ENCODE measurements at places on chromosomes 1 and 21. TPM values are rescaled to one million over a fixed set of nuclear protein-coding genes. Genes with fewer than 3 reads are reported as not detected.

CRNN gene
- total RNA-seq, result 5.8 TPM

MX2 gene
- 14.6 TPM for total RNA-seq

RNF223 gene
- total RNA-seq, result 1.1 TPM

WNT2B gene
- 4.8 TPM for total RNA-seq

MYOM3 gene
- 0.31 TPM for total RNA-seq

MTARC2 gene
- 13.0 TPM for total RNA-seq

- ATAC-seq, result no peak
Observed at GRCh38 chr1:194755241-194755994, 1569.0 kb upstream of the B3GALT2 start.

DNA sequence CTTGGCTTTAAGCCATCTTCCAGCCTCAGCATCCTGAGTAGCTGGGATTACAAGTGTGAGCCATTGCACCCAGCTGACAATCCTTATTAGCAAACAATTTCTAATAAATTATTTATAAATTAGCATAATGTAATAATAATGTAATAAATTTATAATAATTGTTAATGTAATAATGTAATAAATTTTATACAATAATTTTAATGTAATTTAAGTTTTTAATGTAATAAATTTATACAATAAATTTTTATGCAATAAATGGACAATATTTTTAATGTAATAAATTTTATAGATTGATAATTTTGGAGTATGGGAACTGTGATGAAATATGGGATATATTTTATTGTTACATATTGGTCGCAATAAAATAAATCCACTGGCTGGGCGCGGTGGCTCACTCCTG is 1457.5 kb downstream of the KCNT2 start:
- no peak for ATAC-seq

DNA sequence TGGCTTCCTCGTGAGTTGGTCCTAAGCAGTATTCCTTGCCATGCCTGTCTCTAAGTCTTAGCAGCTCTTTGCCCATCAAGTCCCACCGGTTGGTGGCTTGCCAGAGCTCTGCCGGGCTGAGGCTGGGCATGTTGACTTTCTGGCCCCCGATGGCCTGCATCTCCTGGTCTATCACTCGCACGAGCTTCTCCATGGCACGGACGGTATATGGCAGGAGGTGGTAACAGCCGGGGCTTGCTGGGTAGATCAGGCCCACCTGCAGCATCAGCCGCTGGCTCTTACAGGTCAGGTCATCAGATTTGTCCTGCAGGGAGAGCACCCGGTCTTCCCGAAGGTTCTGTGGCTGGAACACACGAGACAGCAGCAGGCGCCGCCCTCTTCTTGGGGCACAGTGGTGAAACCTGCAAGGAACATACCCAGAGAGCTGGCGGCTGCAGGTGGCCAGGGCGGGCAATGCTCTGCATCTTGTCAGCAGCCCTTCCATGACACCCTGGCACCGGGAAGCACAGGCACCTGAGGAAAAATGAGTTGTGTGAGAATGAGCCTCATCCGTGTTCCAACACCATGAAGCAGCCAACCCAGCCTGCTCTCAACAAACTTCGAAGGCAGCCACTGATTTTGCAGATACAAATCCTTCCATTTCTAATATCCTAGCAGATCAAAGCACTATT is 5.5 kb downstream of the PARS2 start:
- ATAC-seq, result no peak

GRCh38 chr1:227268943-227269342 is 49.3 kb downstream of the CDC42BPA start:
- no peak for ATAC-seq

GRCh38 chr21:28427394-28428022 is 565.2 kb downstream of the LTN1 start:
- ATAC-seq, result no peak

- no peak for ATAC-seq
Observed at GRCh38 chr1:15678578-15678977, 5.5 kb upstream of the PLEKHM2 start.

- ATAC-seq, result no peak
Observed at GRCh38 chr1:196517193-196517592, 91.0 kb downstream of the KCNT2 start.
